Fibroblast of skin of back (primary cell): ENCODE measurements at places on chromosomes 7 and 10.

GRCh38 chr7:44155191-44156185, 14.4 kb upstream of the MYL7 start:
- DNase-seq = no peak

DNA sequence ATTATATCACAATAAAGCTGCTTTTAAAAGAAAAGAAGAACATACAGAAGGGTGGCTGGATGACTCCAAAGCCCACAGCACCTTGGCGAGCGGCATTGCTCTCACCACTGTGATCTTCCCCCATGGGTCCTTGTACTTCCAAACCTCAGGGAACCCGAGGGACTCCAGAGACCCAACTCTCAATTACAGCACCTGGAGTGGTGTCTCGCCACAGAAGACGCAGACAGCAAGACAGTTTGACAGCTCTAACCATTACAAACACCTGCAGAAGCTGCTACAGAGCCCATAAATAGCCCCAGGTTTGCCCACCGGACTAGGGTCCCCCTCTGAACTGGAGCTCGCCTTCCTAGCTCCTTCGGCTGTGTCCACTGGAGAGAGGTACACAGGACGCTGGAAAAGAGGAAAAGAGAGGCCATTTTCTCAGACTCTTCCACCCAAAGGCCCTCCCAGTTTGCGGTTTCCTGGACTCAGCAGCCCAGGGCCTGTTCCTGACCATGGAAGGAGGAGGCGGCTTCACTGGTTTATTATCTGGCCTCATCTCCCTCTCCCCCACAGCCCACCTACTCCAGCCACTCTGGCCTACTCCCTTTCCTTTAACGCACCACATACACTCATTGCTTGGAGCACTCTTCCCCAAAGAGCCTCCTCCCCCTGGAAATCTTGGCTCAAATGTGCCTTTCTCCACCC, 1.9 kb downstream of the PIK3AP1 start:
- no peak for DNase-seq

DNA sequence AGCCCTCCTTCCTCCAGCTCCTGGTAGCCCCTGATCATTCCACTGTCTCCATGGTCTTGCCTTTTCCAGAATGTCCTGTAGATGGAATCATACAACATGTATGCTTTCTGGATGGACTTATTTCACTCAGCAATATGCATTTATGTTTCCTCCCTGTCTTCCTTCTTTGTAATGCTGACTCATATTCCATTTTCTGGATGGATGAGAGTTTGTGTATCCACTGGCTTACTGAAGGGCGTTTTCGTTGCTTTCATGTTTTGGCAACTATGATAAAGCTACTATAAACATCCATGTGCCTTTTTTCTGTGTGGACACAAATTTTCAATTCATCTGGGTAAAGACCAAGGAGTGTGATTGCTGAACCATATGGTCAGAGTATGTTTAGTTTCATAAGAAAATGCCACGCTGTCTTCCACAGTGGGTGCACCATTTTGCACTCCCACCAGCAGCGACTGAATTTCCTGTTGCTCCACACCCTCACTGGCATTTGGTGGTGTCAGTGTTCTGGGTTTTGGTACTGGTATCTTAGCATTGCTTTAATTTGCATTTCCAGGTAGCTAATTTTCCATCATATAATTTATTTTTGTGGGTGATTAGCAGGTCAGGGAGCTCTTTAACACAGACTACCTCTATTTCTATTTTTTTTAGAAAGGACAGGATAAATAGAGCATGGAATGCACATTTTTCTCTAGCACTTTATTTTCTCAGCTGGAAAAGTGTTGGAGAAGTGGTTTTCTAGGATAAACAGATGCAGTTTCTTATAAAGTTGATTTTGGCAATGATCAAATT, 252.2 kb downstream of the WDR37 start:
- DNase-seq = peak; percentile 88

- DNase-seq = no peak
These were observed 64.3 kb downstream of the PLXNA4 start for GRCh38 chr7:132511921-132512320.

DNA sequence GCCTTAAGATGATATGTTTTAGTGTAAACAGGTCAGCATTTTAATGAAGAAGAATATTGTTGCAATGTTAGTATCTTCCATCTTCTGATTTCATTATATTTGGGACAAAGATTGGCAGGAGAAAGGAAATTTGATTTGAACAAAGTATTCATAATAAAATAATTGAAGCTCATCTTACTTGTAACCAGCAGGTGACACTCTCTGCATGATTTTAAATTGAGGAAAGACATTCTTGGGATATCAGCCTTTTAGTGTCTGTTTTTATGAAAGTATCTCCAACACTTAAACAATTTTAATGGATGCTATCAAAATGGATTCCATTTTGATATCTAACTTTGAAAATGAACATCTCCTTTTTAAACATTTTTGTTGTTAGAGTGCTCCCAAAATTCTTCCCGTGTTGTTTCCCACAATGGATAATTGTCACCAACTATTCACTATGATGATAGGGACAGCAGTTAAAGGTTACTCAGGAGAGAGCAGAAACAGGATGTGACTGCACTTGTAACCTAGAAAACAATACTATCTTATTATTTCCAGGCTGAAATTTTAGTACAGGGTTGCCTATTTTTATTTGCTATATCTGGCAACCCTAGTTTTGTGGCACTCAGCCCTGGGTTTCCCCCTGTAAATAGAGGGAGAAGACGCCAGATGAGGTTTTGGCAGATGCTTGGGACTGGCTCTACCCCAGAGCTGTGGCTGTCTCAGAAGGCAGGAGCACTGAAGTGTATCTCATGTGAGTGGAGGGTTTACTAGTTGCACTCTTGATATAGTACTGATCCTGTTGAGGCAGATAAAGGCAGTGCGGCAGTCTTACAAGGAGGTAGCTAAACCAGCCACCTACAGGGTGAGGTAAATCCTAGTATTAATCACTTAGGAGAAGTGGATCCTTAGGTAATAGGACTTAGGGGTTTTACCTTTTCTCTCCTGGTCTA, 31.0 kb upstream of the ABCB4 start:
- DNase-seq = peak; percentile 27

- DNase-seq = no peak
These were observed 14.1 kb downstream of the LAT2 start for GRCh38 chr7:74223711-74224510.

GRCh38 chr10:34549001-34549400, 266.1 kb downstream of the PARD3 start:
- DNase-seq = no peak

DNA sequence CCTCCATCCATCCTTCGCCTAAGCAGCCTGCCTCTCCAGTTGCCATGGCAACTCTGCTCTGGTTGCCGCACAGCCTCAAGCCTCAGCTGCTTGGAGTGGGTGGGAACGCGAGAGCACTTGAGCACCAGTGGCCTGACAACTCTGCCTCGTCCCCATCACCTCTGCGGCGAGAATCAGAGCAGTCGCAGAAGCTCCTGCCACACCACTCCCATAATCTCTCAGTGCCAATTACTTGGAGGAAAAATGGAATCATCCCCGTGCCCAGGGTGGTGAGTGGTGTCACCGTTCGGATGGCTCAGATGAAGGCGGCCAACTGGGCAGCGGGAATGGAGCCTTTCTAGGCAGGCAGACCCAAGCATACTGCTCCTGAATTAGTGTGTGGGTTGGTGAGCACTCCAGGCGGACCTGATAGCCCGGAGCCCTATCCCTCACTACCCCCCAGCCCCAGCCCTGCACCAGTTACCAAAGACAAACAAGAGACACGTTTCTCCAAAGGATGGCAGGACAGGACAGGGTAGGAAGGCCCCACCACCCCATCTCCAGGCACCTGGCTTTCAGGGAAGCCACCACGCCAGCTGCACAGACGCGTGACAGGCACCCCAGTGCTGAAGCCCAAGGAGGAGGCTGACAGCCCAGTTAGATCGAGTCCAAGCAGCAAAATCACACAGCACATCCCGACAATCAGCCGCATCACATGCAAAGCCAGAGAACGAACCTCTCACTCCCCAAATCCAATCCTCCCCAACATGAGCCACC, 335.4 kb downstream of the PTPRN2 start:
- DNase-seq = no peak

GRCh38 chr7:106778656-106779250, 86.3 kb upstream of the PIK3CG start:
- DNase-seq = peak; percentile 57

GRCh38 chr7:46257761-46258448, 336.8 kb upstream of the IGFBP3 start:
- DNase-seq = peak; percentile 93

DNA sequence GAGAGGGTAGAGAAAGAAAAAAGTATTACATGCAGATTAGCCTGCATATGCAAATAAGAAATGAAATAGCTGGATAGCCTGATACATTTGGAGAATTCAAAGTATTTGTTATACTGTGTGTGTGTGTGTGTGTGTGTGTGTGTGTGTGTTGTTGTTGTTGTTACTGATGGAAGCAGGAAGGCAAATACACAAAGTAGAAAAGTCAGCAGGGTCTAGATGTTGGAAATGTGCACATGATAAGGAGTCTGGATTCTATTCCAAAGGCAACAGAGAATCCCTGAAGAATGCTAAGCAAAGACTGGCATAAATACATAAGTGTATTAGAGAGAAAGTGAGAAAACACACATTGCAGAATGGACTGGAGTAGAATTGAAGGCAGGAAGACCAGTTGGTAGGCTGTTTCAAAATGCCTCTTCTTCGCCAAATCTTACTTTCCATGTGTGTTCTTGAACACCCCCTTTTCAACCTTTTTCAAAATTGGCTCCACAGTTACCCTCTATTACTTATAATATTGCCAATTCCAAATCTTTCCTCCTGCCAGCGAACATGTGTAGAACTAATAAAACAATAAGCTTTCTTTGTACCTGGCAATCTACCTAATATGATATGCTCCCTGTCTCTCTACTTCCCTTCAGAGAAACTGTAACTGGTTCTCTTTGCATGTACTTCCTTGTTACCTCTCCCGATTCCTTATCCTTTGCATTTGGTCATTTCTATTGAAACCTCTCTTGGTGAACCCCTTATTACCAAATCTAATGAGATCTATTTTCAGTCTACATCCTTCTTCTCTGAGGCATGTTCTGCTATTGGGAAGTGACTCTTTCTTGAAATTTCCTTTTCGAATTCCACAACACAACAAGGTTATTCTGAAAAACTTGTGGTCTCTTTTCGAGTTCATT, 6.2 kb downstream of the CPED1 start:
- DNase-seq = no peak

DNA sequence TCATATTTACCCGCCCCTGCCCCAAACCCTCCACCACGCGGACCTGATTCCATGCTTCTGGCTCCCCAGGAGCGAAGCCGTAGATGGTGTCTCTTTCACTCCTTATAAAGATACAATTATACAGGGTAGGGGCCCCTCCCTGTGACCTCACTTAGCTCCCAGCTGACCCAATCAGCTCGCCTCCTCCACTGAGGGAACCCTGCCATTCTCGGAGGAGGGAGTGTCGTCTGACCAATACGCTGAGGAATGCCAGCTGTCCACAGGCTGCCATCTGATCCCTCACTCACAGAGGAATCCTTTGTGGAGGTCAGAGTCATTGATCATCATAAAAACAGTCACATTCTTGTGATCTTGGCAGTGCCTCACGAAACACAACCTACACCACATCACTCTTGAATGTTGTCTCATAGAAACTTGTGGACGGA, 67.5 kb upstream of the INSIG1 start:
- peak; percentile 99 for DNase-seq

GRCh38 chr7:112233048-112233697, 26.7 kb downstream of the ZNF277 start:
- DNase-seq = no peak

- DNase-seq = no peak
These were observed 68.0 kb downstream of the CAMK1D start for GRCh38 chr10:12417331-12417730.

- DNase-seq = no peak
These were observed 72.6 kb downstream of the USP6NL start for GRCh38 chr10:11538834-11539190.

GRCh38 chr7:15582773-15583172, 21.0 kb upstream of the AGMO start:
- DNase-seq = no peak

DNA sequence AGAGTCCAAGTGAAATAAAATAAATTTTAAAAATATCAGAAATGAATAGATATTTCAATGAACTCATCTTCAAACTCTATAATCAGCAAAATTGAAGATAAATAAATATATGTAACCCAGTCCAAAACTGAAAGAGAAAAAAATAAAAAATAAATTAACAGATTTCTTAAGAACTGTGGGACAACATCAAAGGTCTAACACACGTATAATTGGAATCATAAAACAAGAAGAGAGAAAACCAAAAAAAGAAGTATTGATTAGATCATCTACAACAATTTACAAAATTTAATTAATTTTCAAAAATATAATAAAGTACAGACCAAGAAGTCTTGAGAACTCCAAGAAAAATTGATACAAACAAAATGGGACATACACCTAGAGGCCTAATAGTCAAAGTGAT, 625.8 kb upstream of the SORCS1 start:
- no peak for DNase-seq

- DNase-seq = no peak
These were observed 411.1 kb upstream of the MGMT start for GRCh38 chr10:129055986-129056385.

GRCh38 chr7:3636131-3636860, 335.2 kb downstream of the SDK1 start:
- peak; percentile 72 for DNase-seq

DNA sequence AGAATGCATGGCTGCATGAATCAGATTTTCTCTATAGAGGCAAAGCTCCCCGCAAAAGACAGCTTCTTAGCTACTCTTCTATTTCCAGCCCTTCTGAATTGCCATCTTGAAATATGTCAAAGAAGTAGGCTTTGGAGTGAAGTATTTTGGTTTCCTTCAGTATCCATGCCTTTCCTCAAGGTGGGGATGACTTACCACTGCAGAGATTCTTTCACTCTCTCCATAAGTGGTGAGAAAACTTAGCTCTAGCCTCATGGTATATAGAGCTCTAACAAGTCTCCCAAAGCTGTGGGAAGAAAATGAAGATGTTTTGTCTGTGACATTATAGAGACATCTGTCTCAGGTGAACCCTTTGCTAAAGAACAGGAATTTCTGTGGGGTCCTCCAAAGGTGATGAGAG, 89.6 kb upstream of the ITGB1 start:
- no peak for DNase-seq

GRCh38 chr10:125015356-125015944, 73.5 kb downstream of the ZRANB1 start:
- no peak for DNase-seq

- no peak for DNase-seq
These were observed 216.1 kb upstream of the PRPS1L1 start for GRCh38 chr7:18243731-18244130.

DNA sequence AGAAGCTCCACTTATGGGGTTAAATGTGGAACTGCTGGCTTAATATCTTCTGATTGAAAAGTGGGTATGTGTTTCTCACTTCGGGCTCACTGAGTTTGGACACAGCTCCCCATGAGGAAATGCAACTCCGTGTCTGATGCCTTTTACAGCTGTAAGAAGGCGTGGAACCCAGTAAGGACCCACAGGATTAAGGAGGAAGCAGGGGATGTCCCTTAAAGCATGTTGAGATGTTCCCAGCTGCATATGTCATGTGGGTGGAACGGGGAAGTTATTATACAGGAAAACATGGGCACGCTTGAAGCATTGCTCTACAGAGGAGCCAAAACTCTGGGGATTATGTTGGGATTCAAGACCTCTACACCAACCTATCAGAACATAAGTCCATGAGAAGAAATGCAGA, 224.4 kb downstream of the NEBL start:
- peak; percentile 8 for DNase-seq
